ENCODE measurements at places on chromosomes 3 and 15.

DNA sequence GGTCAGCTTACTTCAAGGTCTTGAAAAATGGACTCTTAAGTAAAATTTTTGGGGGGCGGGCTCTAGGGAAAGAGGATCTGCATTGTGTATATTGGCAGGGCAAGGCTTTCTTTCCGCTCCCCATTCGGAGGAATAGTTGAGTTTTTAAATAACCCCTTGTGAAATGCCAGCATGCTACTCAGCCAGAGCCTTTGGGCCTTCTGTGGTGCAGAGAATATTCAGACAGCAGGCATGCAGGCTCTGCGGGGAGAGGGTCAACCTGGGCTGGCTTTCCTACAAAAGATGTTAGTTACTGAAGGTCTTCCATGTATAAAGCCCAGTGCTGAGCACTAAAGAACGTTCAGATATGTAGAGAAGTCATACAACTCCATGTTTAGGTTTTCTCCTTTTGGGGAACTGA lies 40.6 kb downstream of the ADAMTSL3 start:
- DNase-seq: no peak

DNA sequence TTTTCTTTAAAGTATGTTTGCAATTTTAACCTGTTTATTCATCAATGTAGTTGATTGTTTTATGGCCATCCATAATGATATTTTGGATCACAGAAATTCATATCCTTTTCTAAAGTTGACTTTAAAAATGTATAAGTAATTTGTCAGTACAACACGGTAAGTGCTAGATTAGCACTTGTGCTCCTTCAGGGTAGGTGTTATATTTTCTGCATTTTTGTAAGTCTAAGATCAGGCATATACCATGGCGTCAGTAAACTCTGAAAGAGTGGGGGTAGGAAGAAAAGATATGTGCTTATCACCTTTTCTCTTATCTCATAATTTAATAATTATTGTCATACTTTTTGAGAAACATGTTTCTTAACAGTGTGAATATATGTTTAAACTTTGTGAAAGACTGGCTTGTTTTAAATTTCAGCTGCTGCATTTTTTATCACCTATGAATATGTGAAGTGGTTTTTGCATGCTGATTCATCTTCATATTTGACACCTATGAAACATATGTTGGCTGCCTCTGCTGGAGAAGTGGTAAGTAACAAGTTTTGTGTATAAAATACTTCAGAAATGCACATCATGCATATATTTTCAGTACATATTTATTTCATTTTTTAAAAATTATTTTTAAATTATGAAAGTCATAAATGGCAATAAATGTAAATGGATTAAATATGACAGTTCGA lies 22.1 kb downstream of the SLC25A26 start:
- DNase-seq: no peak

- no peak for DNase-seq
Measured at GRCh38 chr3:155402656-155403055, 109.2 kb upstream of the STRIT1 start.

DNA sequence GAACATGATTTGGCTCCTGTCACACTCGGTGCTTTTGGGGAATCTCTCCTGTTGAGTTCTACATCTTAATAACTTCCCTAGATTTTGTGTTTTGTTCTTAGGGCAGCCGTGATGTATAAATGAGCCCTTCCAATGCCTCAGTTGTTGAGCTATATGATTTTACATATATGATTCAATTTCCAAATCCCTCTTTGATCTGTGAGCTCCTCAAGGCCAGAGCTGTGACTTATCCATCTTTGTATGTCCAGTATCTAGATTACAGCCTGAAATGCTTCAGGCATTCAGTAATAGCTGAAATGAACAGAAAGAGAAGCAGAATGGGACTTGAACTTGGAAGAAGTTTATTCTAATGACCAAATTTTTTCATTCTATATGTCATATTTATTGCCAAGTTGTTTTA lies 26.6 kb downstream of the CGGBP1 start:
- no peak for DNase-seq

DNA sequence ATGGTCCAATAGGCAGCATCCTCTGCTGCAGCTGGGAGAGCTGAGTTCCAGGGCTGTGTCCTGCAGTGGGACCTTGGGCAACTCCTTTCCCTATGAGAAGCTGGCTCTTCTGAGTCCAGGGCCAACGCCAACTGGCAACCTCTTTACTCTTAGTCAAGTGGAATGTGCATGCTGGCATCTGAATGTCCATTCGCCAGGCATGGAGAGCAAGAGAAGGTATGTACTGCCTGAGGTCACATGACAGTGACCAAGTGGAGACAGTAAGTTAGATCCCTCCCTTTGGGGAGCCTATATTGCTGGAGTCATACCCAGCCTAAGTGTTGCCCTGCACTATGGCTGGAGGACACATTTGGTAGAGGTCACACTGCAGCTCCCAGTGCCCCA lies 12.1 kb downstream of the HEMK1 start:
- DNase-seq: no peak

- DNase-seq: no peak
Measured at GRCh38 chr3:149879872-149880271, 66.9 kb downstream of the RNF13 start.

- peak; percentile 9 for DNase-seq
Measured at GRCh38 chr3:188043891-188044290, 110.1 kb upstream of the LPP start.

- no peak for DNase-seq
Measured at GRCh38 chr3:170426240-170426797, 7.7 kb downstream of the CLDN11 start.
